Right renal pelvis (tissue), 4 donors: ENCODE measurements at places on chromosomes 3 and 15. TPM values are rescaled to one million over a fixed set of nuclear protein-coding genes. Genes with fewer than 3 reads are reported as not detected.

- no peak for DNase-seq
These were observed 47.2 kb upstream of the EIF1B start for GRCh38 chr3:40262331-40262730.

DNA sequence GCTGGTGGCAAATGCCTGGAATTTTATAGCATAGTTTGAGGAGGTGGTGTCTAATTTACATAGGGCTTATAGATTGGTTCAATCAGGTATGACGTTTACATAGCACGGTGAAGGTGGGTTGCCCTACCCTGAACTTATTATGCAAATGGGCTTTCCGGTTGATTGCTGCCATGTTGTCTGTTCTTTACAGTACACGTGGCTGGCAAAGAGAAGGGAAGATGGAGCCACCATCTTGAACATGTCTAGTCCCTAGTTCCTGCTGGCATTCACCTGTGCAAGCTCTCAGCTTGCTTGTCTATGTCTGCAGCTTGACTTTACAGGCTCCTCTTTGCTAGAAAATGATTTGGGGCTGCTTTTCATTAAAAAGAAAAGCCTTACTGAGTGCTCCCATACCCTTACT is 14.0 kb upstream of the STAC start:
- no peak for DNase-seq

Gene LCTL
- polyA plus RNA-seq: 0.19 TPM

- no peak for DNase-seq
These were observed 18.9 kb downstream of the XIRP1 start for GRCh38 chr3:39173318-39174125.

Gene PARL
- polyA plus RNA-seq: 57.7 TPM

DNA sequence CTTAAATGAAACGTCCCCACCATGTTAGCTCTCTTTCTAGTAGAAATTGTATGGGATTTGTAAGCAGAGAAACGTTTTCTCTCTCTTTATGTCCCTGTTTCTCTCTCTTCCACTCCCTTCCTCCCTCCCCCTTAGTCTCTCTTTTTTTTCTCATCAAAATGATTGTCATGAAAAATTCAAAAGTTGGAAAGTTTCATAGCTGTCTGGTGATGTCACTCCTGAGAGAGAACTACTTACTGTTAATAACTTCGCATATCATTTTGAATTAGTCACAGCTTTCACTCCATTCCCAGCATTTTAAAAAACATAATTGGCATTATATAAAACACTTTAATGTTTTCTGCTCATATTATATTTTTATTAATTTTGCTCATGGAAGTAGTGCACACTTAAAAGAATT is 331.1 kb downstream of the C3orf38 start:
- no peak for DNase-seq
